Hematopoietic multipotent progenitor cell treated with erythropoietin and hydrocortisone succinate and interleukin-3 and kit ligand, for 6 days (in vitro differentiated cells): ENCODE measurements at places on chromosomes 6 and 20.

DNA sequence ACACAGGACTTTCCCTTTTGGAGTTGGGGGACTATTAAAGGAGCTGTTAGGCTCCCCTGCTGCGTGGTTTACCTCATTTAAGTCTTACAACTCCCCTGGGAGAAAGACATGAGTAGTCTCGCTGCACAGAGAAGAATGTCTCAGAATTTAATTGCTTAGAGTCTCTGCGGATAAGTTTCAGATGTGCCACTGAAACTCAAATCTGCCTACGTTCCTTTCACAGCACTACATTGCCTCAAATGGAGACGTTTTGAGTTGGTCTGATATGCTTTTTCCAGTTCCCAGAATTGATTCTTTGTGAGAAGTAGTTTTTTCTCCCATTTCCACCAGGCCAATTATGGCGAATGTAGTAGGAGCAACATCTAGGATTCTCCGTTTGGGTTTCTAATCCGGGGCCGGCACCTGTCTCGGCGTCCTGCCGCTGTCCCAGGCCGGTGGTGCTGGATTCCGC, 532 bp upstream of the SLC35F1 start:
- DNase-seq: no peak

- DNase-seq: no peak
Measured at GRCh38 chr6:9192405-9192909, 757.1 kb upstream of the SLC35B3 start.

DNA sequence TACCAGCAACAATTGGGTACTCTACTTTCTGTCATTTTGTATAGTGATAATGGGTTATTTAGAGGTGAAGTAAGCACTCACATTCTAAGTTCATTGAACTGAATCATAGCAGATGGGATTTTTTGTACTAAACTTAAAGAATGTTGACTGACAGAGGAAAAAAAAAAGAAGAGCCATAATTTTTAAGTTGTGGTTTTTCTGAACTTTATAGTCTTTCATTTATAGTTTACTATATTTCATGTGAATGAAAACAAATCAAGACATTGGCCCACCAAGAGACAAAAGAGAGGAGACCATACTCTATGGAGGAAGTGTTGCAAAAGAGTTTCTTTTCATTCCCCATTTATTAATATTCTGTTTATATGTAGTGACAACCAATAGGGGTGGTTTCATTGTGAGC, 685.7 kb downstream of the BCKDHB start:
- DNase-seq: no peak

GRCh38 chr6:121603486-121603885, 168.0 kb downstream of the GJA1 start:
- DNase-seq: no peak

GRCh38 chr20:63546256-63546955, 1.1 kb downstream of the SRMS start:
- no peak for DNase-seq

GRCh38 chr6:12075067-12075563, 63.0 kb downstream of the HIVEP1 start:
- DNase-seq: peak; percentile 30

- DNase-seq: no peak
Measured at GRCh38 chr20:40471261-40471629, 217.8 kb downstream of the MAFB start.

GRCh38 chr6:12608016-12608860, 108.3 kb upstream of the PHACTR1 start:
- peak; percentile 10 for DNase-seq

DNA sequence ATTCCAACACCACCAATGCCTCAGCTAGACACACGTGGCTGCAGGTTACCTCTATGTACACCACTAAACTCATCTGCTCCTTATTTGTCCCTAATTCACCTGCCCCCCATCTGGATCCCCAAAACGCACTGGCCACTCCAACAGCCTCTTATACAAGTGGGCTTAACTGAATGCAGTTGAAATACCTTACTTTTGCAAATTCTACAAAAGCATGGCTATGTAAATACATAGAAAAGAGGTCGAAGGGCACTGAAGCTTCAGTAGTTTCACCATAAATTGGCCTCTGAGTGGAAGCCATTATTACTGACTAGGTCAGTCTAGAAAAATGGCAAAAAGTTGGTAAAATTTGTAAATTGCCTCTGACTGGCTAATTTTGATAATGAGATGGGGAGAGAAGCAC, 11.1 kb upstream of the PPP1R3G start:
- no peak for DNase-seq

DNA sequence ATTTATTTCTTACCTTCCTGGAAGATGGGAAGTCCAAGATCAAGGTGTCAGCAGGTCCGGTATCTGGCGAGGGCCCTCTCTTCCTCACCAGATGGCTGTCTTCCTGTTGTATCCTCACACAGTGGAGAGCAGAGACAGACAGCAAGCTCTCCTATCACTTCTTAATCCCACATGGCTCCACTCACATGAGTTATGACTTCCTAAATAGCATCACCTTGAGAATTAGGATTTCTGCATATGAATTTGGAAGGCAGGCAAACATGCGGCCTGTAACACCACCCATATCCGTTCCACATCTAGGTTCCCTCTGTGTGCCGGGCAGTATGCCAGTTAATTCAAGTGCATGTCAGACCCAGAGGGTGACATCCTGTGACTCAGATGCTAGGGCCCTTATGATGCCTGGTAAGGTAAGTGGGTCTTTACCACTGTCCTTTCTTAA, 2.1 kb downstream of the RAET1E start:
- DNase-seq: peak; percentile 93

DNA sequence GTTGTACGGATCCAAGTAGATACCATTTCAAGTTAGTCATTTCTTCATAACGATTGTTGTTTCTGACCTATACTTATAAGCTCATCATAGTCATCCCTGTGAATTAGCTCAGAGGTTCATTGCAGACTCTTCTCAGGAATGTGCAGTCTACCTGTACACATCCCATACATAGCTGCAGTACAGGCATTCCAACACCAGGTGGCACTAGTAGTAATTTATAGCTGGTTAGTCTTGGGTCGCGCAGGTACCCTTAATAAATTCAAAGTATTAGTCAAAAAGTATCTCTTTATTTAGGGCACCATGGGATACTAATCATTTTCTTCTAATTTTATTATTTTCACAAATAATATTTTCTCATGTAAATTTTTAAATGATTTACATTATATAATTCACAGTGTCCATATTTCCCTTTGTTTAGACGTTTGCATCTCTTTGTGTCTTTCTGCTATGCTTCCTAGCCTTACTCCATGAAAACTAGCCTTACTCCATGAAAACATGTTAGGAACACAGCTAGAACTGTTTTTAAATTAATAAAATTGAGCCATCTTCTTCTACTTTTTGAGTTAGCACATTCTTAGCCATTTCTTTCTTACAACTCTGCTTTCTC, 128.6 kb upstream of the FAM83B start:
- DNase-seq: peak; percentile 76
